Bone marrow (tissue), 2 donors: ENCODE measurements at places on chromosomes 1 and 21.

GRCh38 chr1:2493218-2493617 lies 17.1 kb downstream of the PLCH2 start:
- DNase-seq = no peak

DNA sequence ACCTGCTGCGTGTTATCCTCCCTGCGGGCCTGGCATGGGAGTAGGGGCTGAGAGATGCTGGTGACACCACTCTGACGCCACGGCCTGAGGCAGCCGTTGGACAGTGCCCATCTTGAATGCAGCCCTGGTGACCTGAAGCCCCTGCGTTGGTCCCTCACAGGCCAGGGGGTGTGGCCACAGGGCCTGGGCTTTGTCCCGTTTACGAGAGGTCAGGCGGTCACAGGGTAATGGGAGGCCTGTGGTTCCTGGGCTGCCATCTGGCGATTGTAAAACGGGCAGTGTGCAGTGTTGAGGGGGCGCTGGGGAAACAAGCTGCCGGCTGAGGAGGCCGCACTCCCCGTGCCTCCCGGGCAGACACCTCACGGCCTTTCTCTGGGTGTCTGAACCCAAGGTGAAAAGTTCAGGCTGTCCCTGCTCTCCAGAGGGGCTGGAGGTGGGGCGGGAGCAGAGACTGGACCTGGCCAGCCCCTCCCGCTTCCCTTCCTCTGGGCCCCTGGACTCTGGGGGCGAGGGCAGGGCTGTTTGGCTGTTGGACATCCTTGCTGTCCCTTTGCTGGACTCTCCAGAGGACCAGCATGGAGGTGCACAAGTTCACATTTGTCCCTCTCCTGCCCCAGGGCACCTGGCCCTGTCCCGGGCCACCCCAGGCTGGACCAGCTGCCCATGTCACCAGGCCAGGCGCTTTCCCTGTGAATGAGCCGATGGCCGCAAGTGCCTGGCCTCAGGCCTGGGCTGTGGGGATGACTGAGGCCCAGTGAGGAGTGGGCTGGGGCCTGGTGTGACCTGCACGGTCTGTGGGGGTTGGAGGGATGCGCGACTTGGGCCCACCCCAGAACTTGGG lies 42.4 kb downstream of the SKI start:
- no peak for DNase-seq

DNA sequence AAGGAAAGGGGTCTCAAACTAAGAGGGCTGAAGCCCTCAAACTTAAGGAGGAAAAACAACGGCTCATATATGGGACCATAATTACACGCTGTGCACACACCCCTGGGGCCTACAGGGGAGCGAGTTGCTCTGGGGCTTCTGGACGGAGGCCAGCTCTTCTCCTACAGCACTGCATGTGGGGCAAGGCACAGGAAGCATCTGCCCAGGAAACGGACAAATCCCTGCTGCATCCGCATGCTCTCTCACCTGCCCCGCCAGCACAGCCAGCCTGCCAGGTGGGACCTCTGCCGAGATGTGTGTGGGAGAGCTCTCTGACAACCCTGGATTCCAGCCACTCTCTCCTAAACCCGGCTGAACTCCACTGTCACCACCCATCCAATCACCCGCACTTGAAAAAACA lies 54.1 kb downstream of the MRPL37 start:
- DNase-seq = peak; percentile 17

- DNase-seq = no peak
Observed at GRCh38 chr21:38913120-38913892, 107.6 kb downstream of the ETS2 start.

GRCh38 chr1:220808345-220809186 lies 21.9 kb downstream of the MTARC1 start:
- DNase-seq = no peak

GRCh38 chr1:88463401-88463985 lies 220.6 kb upstream of the PKN2 start:
- DNase-seq = no peak

DNA sequence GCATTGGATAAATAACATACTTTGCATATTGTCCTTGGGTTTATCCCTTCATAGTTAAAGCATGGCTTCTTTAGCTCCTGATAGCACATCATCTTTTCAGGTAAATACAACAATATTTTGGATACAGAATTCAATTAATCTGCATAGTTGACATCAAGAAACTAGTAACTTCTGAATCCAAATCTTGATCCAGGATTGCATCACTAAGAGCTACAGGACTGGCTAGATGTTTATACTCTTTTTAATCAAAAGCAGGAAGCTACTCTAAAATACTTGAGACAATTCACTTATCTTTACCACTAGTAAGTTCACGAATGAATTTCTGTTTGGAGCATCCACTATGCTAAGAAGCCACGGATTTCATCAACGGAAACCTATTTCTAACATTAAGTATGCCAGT lies 54.2 kb upstream of the SLC44A3 start:
- DNase-seq = no peak

- DNase-seq = no peak
Observed at GRCh38 chr1:225670356-225670755, 17.4 kb upstream of the ENAH start.

- no peak for DNase-seq
Observed at GRCh38 chr1:217734973-217735372, 103.8 kb downstream of the SPATA17 start.

GRCh38 chr1:912740-913301 lies 10.9 kb upstream of the SAMD11 start:
- no peak for DNase-seq

- DNase-seq = no peak
Observed at GRCh38 chr21:39003982-39004633, 179.1 kb downstream of the PSMG1 start.

DNA sequence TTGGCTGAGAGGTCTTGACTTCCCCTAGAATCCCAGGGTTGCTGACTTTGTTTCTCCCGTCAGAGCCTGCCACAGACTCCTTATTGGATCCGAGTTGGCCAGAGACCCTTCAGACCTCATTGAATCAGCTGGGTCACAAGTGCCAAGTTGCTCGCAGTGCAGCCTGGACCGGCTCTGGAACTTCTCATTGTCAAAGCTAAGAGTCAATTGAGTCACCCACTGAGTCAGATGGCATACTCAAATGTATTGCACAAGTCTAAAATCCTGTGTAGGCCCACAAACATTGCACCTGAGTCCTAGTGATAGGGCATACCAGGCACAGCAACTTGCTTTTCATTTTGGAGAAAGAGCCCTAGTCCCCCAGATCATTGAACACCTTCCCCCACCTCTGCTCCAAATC lies 20.4 kb upstream of the SCAF4 start:
- DNase-seq = no peak

DNA sequence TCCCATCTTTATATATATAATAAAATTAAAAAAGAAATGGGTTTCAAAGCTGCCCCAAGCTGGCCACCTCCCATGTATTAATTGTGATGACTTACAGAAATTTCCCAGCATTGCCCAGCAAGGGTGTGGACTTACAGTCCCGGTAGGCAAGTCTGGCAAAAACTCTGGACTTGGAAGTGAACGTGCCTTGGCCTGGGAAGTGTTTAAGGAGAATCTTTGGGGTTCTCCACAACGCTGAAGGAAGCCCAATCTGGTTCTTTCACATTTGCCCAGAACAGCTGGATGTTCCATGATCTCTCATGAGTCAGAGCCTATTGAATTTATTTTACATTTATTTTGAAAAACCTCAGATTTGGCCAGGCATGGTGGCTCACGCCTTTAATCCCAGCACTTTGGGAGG lies 98.4 kb upstream of the SLC45A1 start:
- no peak for DNase-seq

GRCh38 chr1:175417316-175417715 lies 224.7 kb upstream of the KIAA0040 start:
- no peak for DNase-seq

- no peak for DNase-seq
Observed at GRCh38 chr1:163182330-163182949, 20.3 kb downstream of the RGS5 start.

DNA sequence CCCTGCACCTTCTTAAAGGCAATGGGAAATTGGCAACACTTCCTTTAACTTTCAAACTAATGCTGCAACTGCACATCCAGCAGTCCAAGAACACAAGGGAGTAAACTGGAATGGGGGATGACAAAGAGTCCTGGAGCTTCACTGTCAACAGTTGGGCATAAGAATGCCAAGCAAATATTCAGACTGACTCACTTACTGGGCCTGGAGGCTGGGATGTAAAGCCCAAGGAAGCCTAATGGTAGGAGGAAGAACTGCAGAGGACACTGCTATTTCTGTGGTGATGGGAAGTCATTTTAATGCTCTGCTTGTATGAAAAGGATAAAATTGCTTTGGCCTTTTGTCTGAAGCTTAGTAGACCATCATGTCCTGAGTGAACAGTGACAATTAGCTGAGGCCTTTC lies 15.7 kb upstream of the DMRTA2 start:
- DNase-seq = no peak

- DNase-seq = peak; percentile 1
Observed at GRCh38 chr1:167328816-167329483, 108.3 kb downstream of the POU2F1 start.

DNA sequence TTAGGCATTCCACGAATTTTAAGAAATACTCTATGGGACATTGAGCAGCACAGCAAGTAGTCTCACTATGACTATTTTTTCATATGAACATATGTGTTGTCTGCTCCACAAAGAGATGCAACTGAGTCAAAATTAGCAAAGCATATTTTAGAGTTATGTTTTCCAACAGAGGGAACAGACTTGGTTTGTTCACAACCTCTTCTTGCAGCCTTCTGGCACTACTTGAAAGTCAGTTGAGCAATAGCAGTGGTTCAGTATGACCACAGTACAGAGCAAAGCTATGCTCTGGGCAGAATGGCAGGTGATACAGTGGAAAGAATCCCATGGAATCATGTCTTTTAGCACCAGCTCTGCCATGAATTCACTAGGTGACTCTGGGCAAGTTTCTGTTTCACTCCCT lies 5.2 kb downstream of the CCN1 start:
- DNase-seq = no peak

DNA sequence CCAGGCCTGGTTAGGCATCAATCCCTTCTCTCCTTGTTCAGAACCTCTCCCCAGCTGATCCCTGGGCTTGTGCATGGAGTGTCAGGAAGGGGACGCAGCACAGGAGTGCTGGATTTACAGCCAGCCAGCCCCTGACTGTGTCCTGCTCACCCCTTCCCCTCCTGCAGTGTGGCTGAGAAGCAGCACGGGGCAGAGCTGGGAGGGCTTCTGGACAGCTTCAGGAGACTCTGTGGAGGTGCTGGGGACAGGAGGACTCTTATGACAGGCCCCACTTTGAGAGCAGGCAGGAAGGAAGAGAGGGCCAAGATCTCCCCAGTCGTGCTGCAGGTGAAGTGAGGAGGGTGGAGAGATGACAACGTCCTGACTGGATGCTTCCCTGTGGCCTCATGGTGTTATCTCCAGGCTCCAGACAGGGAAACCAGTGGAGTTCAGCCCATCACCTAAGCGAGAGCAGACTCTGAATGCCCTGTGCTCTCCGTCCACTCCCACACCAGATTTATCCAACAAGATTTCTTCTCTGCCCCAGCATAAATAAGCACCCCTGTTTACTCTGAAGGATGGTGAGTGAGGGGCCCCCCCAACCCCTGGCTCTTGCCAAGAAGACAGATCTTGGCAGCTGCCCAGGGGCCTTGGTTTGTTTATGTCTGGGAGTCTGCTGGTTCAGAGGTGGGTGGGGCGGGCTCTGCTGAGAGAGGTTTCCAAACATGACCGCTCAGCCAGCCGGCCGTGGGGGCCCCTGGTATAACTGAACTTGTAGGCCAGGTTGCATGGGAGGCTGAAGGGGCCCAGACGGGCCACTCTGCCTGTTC lies 21.3 kb downstream of the TMCC2 start:
- DNase-seq = no peak
